ENCODE measurements at places on chromosomes 6 and 20. TPM values are rescaled to one million over a fixed set of nuclear protein-coding genes. Genes with fewer than 3 reads are reported as not detected.

Gene FRS3
- polyA plus RNA-seq: 8.6 TPM

Gene BCKDHB
- polyA plus RNA-seq: 26.9 TPM

Gene KCNQ5
- 3.2 TPM for polyA plus RNA-seq

Gene GABRR1
- not detected for polyA plus RNA-seq

Gene TAGAP
- not detected for polyA plus RNA-seq

Gene GNMT
- 1.4 TPM for polyA plus RNA-seq

Gene DTNBP1
- polyA plus RNA-seq: 18.4 TPM

Gene ROS1
- polyA plus RNA-seq: 1.8 TPM

Gene RFX6
- not detected for polyA plus RNA-seq

Gene SLX4IP
- 1.3 TPM for polyA plus RNA-seq
